Fibroblast of lung (primary cell): ENCODE measurements at places on chromosomes 5 and 9. TPM values are rescaled to one million over a fixed set of nuclear protein-coding genes. Genes with fewer than 3 reads are reported as not detected.

The MCTP1 gene
- 3.6 and 7.9 TPM in 2 replicates for total RNA-seq

The GNE gene
- 22.9 and 31.2 TPM in 2 replicates for total RNA-seq

The SPATA31A3 gene
- total RNA-seq: not detected in 2 replicates

The DROSHA gene
- 42.1 and 48.4 TPM in 2 replicates for total RNA-seq

The MORN5 gene
- 0.33 and 0.51 TPM in 2 replicates for total RNA-seq

The OTP gene
- not detected in 2 replicates for total RNA-seq

The CCDC171 gene
- 4.6 and 4.8 TPM in 2 replicates for total RNA-seq

The SPATA31A6 gene
- not detected in 2 replicates for total RNA-seq

The C6 gene
- total RNA-seq: 0.26 TPM in 1 of 2 replicates, not detected in the other

The MFAP3 gene
- total RNA-seq: 63.3 and 65.2 TPM in 2 replicates

The ECM2 gene
- 6.8 and 10.0 TPM in 2 replicates for total RNA-seq

The DOCK8 gene
- under 0.01 TPM in 2 replicates for total RNA-seq

The TMEM171 gene
- under 0.01 and 0.83 TPM in 2 replicates for total RNA-seq

The SPAG8 gene
- total RNA-seq: 1.0 and 1.3 TPM in 2 replicates

The CENPH gene
- total RNA-seq: 4.1 and 10.9 TPM in 2 replicates

The SMIM33 gene
- total RNA-seq: not detected in 2 replicates

The CA9 gene
- total RNA-seq: 0.17 and 0.26 TPM in 2 replicates

The TRIM14 gene
- 4.4 and 8.6 TPM in 2 replicates for total RNA-seq
